Stimulated activated CD4-positive, alpha-beta T cell treated with anti-CD3 and anti-CD28 coated beads, TNF-alpha, amount 100 ng/mL, for 4 hours (primary cell): ENCODE measurements at places on chromosomes 16 and 17.

- no peak for DNase-seq
Measured at GRCh38 chr16:10514369-10515055, 65.9 kb downstream of the EMP2 start.

GRCh38 chr16:23974223-23974622 lies 138.4 kb downstream of the PRKCB start:
- DNase-seq, result no peak

GRCh38 chr17:81493198-81494038 lies 19.2 kb downstream of the ACTG1 start:
- DNase-seq, result no peak

DNA sequence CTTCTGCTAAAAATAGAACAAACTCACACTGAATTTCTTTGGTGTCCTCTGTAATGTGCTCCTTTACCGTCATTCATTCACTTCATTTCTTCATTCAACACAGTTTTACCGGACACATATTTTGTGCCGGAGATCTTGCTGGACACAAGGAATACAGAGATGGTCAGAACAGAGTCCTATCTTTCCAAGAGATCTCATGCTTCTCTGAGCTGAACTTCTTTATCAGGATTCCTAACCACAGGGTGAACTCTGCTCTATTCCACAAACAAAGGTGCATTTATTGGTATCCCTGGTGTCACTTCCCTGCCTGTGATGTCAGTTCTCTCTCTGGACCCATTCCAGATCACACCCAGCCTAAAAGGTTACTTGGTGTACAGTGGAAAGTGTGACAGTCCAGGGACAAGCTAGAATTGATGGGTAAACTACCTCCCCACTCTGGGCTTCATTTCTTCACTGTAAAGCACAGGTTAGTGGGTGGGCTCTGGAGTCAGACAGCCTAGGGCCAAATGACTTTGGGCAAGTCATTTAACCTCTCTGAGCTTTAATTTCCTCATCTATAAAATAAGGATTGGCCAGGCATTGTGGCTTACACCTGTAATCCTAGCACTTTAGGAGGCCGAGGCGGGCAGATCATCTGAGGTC lies 4.2 kb downstream of the IFI35 start:
- DNase-seq, result no peak

DNA sequence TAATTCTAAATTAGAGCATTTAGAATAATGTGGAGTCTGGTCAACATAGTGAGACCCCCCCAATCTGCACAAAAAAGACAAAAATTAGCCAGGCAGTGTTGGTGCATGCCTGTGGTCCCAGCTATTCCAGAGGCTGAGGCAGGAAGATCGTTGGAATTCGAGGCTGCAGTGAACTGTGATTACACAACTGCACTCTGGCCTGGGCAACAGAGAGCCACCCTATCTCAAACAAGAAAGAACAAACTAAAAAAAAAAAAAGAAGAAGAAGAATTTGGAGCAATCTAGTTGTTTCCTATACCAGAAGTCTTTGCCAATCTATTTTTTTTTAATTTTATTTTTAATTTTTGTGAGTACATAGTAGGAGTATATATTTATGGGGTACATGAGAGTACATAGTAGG lies 6.0 kb downstream of the CETP start:
- no peak for DNase-seq

GRCh38 chr17:41844971-41845370 lies 7.3 kb downstream of the KLHL10 start:
- no peak for DNase-seq

GRCh38 chr16:69744363-69745231 lies 10.1 kb downstream of the NOB1 start:
- no peak for DNase-seq

DNA sequence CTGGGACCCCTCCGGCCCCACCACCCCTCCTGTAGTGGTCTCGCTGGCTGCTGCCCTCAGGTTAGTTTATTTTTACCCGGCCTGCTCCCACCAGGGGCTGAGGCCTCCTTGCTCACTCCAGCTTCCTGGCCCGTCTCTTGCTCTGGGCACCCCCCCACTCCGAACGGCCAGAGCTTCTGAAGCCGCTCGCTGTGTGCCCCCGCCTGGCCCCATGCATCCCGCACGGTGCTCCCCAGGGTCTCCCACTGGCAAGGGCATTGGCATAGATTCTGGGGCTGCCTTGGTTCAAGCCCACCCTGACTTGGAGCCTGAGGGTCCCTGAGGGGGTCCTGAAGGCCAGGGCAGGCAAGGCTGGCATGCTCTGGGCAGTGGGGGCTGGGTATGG lies 186.4 kb downstream of the SEC14L1 start:
- DNase-seq, result no peak

DNA sequence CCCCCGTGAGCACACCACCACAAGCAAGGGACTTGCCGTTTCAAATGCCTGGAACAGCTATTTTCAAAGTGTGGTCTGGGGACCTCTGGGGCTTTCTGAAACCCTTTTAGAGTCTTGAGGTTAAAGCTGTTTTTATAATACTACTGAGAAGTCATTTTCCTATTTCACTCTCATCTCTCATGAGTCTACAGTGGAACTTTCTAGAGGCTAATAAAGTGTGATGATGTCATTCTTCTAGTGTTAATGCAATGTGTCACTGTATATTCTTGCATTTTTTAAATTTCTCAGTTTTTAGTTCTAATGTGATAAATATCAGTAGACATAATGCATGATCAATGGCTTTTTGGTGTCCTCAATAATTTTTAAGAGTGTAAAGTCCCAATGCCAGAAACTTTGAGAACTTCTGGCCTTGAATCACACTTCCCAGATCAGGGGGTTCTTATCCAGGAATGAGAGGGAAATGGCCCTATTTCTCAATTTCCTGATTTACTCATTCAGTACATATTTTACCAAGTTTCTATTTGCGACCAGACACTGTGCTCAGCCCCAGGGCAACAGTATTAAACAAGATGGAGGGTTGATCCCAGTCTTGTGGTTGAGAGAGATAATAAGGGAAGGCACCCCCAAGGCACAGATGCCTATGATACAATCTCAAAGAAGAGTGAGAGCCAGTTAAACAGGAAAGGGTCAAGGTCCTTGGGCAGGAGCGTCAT lies 444.0 kb downstream of the HS3ST3B1 start:
- DNase-seq, result no peak

GRCh38 chr17:37299257-37299980 lies 76.4 kb upstream of the C17orf78 start:
- no peak for DNase-seq

DNA sequence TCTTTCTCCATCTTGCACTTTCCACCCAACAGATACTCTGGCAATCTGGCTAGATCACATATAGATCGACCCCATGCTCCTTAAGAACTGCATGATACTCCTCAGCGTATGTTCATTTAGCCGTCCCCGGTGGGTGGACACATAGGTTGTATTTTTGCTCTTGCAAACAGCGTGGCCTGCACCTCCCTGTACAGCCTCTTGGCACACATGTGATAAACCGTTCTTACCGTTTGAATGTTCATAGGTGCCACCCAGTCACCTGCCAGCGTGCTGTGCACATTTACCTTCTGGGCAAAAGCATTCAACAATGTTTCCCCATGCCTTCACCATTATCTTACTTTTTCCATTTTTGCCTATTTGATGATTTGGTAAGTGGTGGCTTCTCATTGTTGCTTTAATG lies 6.2 kb downstream of the TNP2 start:
- DNase-seq, result no peak
